ENCODE measurements at places on chromosomes 12 and 14. TPM values are rescaled to one million over a fixed set of nuclear protein-coding genes. Genes with fewer than 3 reads are reported as not detected.

DPF3 gene
- total RNA-seq = 5.3 TPM

TMEM121 gene
- 23.1 TPM for total RNA-seq

IFI27 gene
- total RNA-seq = 12.2 TPM

TSPAN11 gene
- 4.8 TPM for total RNA-seq

KLHDC1 gene
- total RNA-seq = 15.9 TPM

PRB2 gene
- total RNA-seq = not detected

- no peak for DNase-seq
Measured at GRCh38 chr14:88488897-88489296, 65.9 kb downstream of the PTPN21 start.

DNA sequence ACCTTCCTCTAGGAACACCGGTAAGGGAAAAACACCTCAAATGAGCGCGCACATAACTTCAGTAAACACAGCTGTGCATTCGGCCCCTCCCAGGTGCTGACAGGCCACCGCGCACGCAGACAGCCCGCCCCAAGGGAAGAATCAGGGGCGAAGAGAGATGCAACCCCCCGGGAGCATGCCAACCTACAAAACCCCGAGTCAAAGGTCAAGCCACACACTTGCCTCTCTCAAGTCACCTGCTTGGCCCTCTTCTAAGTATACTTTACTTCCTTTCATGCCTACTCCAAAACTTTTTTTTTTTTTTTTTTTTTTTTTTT lies 2.3 kb upstream of the CYP46A1 start:
- DNase-seq = no peak

DNA sequence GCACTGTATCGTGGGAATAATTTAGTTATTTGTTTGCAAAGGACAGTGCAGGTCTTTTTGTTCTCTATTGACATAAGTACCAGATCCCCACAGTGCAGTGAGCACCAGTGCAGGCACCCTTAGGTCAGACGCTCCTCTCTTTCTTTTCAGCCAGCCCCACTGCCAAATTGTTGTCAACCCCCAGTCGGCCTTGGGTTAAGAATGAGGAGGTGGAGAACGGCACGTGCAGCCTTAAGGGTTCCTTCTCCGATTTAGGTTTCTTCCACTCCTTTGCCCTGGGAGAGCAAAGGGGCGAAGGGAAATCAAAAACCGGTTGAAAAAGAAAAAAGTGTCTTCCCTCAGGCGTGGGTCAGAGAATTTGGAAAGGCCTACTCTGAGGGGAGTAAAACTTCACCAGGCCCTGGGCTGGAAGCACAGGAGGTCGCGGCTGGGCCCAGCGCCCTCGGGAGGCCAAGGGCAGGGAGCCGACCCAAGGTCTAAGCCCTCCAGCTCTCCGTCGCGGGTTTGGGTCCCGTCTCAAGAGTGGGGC lies 4.3 kb downstream of the PAX9 start:
- no peak for DNase-seq

GRCh38 chr12:55707841-55708694 lies at the start of gene ITGA7:
Gene ITGA7, minus strand, starts transcription at chr12:55707904. Its CDS starts 222 bp downstream, at chr12:55707682.
- DNase-seq = peak; percentile 65
